Right renal pelvis (tissue), 4 donors: ENCODE measurements at places on chromosomes 3 and 15. TPM values are rescaled to one million over a fixed set of nuclear protein-coding genes. Genes with fewer than 3 reads are reported as not detected.

DNA sequence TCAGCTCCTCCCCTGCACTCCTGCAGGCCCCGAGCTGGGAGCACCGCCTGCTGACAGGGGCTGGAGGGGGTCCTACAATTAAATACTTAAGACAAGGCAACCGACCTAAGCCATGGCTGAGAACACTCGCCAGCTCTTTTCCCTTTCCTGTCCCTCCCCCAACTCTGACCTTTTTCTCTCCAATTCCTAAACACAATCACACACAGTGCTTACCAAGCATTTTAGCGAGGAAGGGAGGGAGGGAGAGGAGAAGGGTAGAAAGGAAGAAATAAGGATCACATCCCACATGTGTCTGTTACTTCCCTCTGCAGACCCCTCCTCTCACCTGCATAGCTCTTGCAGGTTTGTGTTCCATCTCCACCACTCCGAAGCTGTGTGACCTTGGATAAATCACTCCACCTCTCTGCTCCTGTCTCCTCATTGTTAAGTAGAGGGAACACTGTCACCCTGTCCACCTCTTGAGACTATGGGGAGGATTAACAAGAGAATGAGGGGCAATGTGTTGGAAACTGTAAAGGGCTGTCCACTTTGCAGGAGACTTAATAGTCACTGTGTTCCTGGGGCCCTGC is 63.6 kb downstream of the CYP11A1 start:
- DNase-seq: no peak

GRCh38 chr3:172640751-172641150 is 70.1 kb downstream of the NCEH1 start:
- no peak for DNase-seq

DNA sequence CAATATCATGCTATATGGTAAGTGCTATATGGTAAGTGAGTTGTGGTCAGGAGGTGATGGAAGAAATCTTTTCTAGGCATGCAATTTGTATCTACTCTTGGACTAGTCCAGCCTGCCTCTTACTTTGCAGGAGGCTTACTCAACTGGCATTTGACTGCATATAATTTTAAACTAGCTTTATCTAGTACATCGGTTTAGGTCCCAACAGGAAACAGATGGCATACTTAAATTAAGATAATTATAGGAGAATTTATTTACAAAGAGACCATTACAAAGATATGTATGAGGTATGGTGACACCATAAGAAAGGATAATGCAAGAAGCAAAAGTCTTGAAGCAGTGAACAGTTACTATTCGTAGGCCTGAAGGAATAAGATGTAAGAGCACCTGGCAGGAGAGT is 7.8 kb downstream of the SLC28A2 start:
- no peak for DNase-seq

DNA sequence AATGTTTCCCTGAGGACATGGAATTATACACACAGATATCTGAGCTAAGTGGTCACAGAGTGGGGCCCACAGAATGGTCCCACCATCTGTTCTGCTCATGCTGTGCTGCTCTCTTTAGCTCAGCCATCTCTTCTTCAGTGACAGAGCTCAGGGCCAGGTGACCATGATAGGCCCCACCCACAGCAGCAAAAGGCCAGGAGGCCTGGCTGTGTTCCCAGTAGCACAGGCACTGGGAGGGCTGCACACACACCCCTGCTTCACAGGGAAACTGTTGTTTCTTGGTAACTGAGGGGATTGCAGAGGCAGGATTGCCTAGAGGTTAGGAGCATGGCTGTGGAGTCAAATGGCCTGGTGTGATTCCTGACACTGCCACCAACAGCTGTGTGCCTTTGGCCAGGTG is 4.8 kb upstream of the FBXW12 start:
- DNase-seq: no peak

FSD2 gene
- 0.29 TPM for polyA plus RNA-seq

MST1R gene
- 1.5 TPM for polyA plus RNA-seq
